Heart left ventricle (tissue), 16 donors: ENCODE measurements at places on chromosomes 13 and 19. TPM values are rescaled to one million over a fixed set of nuclear protein-coding genes. Genes with fewer than 3 reads are reported as not detected.

DNA sequence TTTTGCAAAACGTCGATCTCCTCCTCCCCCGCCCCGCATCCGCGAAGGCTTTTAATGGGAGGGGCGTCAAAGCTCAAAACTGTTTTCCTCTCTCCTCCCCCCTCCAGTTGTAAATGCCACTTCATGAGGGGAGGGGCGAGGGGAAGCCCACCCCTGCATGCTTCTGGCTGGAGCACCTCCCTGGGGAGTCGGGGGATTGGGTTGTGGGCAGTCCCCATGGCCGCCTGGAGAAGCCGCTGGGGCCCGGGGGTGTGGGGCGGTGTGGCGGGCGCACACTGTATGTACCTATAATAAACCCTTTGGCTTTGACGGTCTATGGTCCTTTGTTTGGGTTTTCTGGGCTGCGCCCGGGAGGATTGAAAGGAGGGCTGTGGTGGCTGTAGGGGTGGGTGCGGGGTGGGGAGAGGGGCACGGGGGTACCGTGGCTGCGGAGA, 505 bp upstream of the SHKBP1 start:
- H3K27me3 ChIP-seq: no peaks in the 10 kb centered on the region
- H3K27ac ChIP-seq: peak overlapping the region; percentile 66
- DNase-seq: no peak

DNA sequence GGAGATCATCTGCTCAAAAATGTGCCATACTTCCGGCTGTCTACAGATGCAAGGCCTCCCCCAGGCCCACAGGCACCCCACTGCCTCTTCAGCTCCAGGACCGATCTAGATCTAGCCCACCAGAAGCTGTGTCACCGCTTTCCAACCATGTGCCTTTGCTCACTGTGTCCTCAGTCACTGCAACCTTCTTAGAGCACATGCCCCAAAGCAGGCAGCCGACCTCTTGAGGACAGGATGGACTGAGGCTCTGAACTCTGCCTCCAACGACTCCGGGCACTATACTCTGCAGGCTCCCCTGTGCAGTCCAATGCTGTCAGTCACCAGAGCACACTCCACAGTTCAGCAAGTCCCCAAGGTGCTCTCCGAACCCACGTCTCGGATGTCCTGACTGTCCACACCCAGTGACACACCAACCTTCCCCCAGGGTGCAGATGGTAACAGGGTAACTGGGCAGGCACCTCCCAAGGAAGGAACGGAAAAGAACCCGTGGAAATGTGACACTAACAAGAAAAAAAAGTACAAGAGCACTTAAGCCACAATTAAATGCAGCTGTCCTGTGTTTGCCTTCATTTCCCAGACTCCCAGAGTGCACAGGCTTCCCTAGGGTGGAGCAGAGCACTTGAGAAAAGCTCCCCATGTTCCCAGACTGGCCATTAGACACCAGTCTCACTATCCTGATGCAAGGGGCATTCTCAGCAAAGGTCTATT, 4.8 kb downstream of the STK24 start:
- H3K4me1 ChIP-seq: peaks cover 34% of the 10 kb centered on the region
- no peak overlapping the region for H3K4me3 ChIP-seq
- no peak for DNase-seq
- no peaks in the 10 kb centered on the region for H3K36me3 ChIP-seq

- no peak overlapping the region for H3K27ac ChIP-seq
- DNase-seq: no peak
- H3K36me3 ChIP-seq: no peaks in the 10 kb centered on the region
- H3K27me3 ChIP-seq: no peaks in the 10 kb centered on the region
- H3K4me3 ChIP-seq: no peak overlapping the region
- H3K4me1 ChIP-seq: no peaks in the 10 kb centered on the region
These were observed 60.3 kb downstream of the CCDC70 start for GRCh38 chr13:51921790-51922740.

DNA sequence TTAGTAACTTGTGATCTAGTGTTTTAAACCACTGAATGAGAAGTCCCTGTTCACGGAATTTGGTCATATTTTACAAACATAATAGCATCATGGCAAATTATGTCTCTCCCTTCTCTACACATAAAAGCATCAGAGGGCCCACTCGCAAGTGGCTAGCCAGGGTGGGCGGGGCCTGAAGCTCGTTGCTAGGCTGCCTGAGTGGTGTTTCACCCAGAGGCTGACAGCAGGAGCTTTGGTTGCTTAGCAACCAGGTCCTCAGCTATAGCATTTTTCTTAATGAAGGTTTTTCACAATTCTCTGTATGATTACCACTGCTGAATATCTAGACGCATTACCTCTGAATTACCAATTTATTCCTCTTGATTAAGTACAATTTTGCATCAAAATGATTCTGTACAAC, 126.5 kb downstream of the NALCN start:
- no peaks in the 10 kb centered on the region for H3K36me3 ChIP-seq
- no peak for DNase-seq
- no peak overlapping the region for H3K27ac ChIP-seq
- no peaks in the 10 kb centered on the region for H3K4me1 ChIP-seq

- H3K27me3 ChIP-seq: no peaks in the 10 kb centered on the region
- H3K4me1 ChIP-seq: no peaks in the 10 kb centered on the region
- no peaks in the 10 kb centered on the region for H3K36me3 ChIP-seq
- H3K4me3 ChIP-seq: no peak overlapping the region
- DNase-seq: no peak
- H3K27ac ChIP-seq: no peak overlapping the region
These were observed 53.4 kb downstream of the MTMR6 start for GRCh38 chr13:25233861-25234260.

SLC25A15 gene
- 5.2 TPM for total RNA-seq

FAM124A gene
- total RNA-seq: 13.9 TPM
